ENCODE measurements at places on chromosomes 11 and 22. TPM values are rescaled to one million over a fixed set of nuclear protein-coding genes. Genes with fewer than 3 reads are reported as not detected.
A peak's percentile ranks its signal among the peaks of the same experiment; 100 is the strongest.

- no peaks in the 10 kb centered on the region for H3K36me3 ChIP-seq
- no peaks in the 10 kb centered on the region for H3K4me1 ChIP-seq
- no peaks in the 10 kb centered on the region for H3K27me3 ChIP-seq
- DNase-seq, result no peak
Observed at GRCh38 chr11:26847459-26847858, 125.6 kb upstream of the SLC5A12 start.

PATE4 gene
- total RNA-seq, result not detected

GRCh38 chr11:71996946-71997345 is 1.8 kb upstream of the IL18BP start:
- peaks cover 23% of the 10 kb centered on the region for H3K4me1 ChIP-seq
- no peaks in the 10 kb centered on the region for H3K27me3 ChIP-seq
- no peak for DNase-seq
- H3K4me3 ChIP-seq, result no peak overlapping the region

- H3K27ac ChIP-seq, result no peak overlapping the region
- H3K36me3 ChIP-seq, result peaks cover 4% of the 10 kb centered on the region
- H3K27me3 ChIP-seq, result peaks cover 2% of the 10 kb centered on the region
- H3K4me3 ChIP-seq, result no peak overlapping the region
- no peak for DNase-seq
Observed at GRCh38 chr11:63970902-63971301, 3.5 kb upstream of the COX8A start.

DNA sequence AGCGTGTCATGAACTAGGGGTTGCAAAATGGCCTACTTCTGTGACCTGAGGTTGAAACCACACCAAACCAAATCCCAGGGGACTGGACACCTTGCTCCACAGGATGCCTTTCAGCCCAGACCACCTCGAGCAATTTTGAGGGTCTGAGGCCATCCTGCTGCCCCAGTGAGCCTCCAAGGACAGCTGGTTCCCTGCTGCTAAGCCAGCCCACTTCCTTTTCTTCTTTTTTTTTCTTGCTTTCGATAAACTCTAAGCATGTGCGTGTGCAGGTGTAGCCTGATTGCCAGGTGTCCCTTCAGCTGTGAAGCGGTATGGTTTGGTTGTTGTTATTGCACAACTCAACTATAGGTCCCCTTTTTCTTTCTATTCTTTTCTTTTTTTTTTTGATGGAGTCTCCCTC is 2.7 kb downstream of the CRYBB1 start:
- H3K27me3 ChIP-seq, result peaks cover 12% of the 10 kb centered on the region
- H3K27ac ChIP-seq, result no peak overlapping the region
- no peak overlapping the region for H3K4me3 ChIP-seq
- no peak for DNase-seq
- H3K4me1 ChIP-seq, result peaks cover 29% of the 10 kb centered on the region

GRAP2 gene
- 34.4 TPM for total RNA-seq

GRCh38 chr11:35486446-35486845 is 39.0 kb downstream of the PAMR1 start:
- H3K4me3 ChIP-seq, result no peak overlapping the region
- no peaks in the 10 kb centered on the region for H3K4me1 ChIP-seq
- H3K36me3 ChIP-seq, result no peaks in the 10 kb centered on the region

GRCh38 chr22:48261706-48262105 is 1499.3 kb downstream of the TBC1D22A start:
- no peak overlapping the region for H3K4me3 ChIP-seq
- no peaks in the 10 kb centered on the region for H3K27me3 ChIP-seq
- no peak overlapping the region for H3K27ac ChIP-seq
- DNase-seq, result no peak

GRCh38 chr11:1232021-1232882 is 9.4 kb downstream of the MUC5B start:
- H3K27me3 ChIP-seq, result no peaks in the 10 kb centered on the region
- H3K36me3 ChIP-seq, result no peaks in the 10 kb centered on the region
- no peaks in the 10 kb centered on the region for H3K4me1 ChIP-seq
- no peak for DNase-seq

DNA sequence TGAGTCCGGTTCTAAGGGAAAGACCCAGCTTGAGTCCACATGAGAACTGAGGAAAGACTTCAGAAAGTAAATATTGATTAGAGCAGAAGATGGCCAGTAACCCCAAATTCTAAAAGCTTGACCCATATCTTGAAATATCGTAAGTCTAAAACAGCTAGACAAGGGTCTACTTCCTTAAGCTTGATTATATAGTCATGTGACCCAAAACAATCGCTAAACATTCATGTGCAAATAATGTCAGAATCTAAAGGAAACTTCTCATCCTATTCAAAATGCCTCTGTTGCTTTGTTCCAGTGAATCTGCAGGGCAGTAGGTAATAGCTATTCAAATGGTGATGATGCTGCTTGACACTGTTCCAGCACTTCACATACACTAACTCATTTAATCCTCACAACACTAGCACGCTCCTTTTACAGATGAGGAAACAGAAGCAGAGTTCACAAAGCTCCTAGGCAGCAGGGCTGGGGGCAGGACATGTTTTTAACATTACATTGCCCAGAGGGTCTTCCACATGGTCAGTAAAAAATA is 52.6 kb downstream of the TCF20 start:
- DNase-seq, result no peak
- peak overlapping the region; percentile 11 for H3K4me3 ChIP-seq
- peaks cover 24% of the 10 kb centered on the region for H3K4me1 ChIP-seq

SLC6A5 gene
- not detected for total RNA-seq

- no peaks in the 10 kb centered on the region for H3K4me1 ChIP-seq
- no peak overlapping the region for H3K27ac ChIP-seq
- no peaks in the 10 kb centered on the region for H3K27me3 ChIP-seq
- no peak overlapping the region for H3K4me3 ChIP-seq
- H3K36me3 ChIP-seq, result no peaks in the 10 kb centered on the region
Observed at GRCh38 chr11:127126986-127127385, 126.4 kb upstream of the KIRREL3 start.

GRCh38 chr11:63713766-63714165 is 32.5 kb downstream of the RTN3 start:
- no peak for DNase-seq
- H3K27ac ChIP-seq, result no peak overlapping the region
- H3K36me3 ChIP-seq, result no peaks in the 10 kb centered on the region
- H3K4me1 ChIP-seq, result peaks cover 2% of the 10 kb centered on the region
- no peaks in the 10 kb centered on the region for H3K27me3 ChIP-seq
